Left kidney (tissue), 8 donors: ENCODE measurements at places on chromosomes 3 and 15. TPM values are rescaled to one million over a fixed set of nuclear protein-coding genes. Genes with fewer than 3 reads are reported as not detected.

The GOLGA6L4 gene
- 30.5 TPM for polyA plus RNA-seq

The OR5K3 gene
- polyA plus RNA-seq: not detected

The CHRNB4 gene
- polyA plus RNA-seq: 3.3 TPM

The GTPBP8 gene
- polyA plus RNA-seq: 26.8 TPM

The ST3GAL6 gene
- 100 TPM for polyA plus RNA-seq

The LMAN1L gene
- polyA plus RNA-seq: not detected

The CCR2 gene
- 1.1 TPM for polyA plus RNA-seq

The CDV3 gene
- polyA plus RNA-seq: 143 TPM

The PTPRG gene
- polyA plus RNA-seq: 95.1 TPM

The RGMA gene
- polyA plus RNA-seq: 7.9 TPM

The MESP2 gene
- 0.45 TPM for polyA plus RNA-seq

The ELP6 gene
- 47.8 TPM for polyA plus RNA-seq

The MESP1 gene
- polyA plus RNA-seq: 0.52 TPM

The VWA5B2 gene
- 2.2 TPM for polyA plus RNA-seq

The ABHD10 gene
- 57.9 TPM for polyA plus RNA-seq

The ASB14 gene
- polyA plus RNA-seq: 1.4 TPM

The LARP6 gene
- polyA plus RNA-seq: 15.5 TPM

The UBL7 gene
- 64.0 TPM for polyA plus RNA-seq

The SUCNR1 gene
- polyA plus RNA-seq: 8.0 TPM

The CCDC54 gene
- polyA plus RNA-seq: 0.28 TPM

The CERS3 gene
- polyA plus RNA-seq: 0.08 TPM

The FILIP1L gene
- polyA plus RNA-seq: 16.3 TPM

The GPR160 gene
- 26.2 TPM for polyA plus RNA-seq
